GM12892 (cell line): ENCODE measurements at places on chromosomes 6 and 20.

- no peak for DNase-seq
Observed at GRCh38 chr6:167350275-167350696, 25.4 kb downstream of the TTLL2 start.

- no peak for DNase-seq
Observed at GRCh38 chr6:9583753-9584352, 831.0 kb downstream of the TFAP2A start.

DNA sequence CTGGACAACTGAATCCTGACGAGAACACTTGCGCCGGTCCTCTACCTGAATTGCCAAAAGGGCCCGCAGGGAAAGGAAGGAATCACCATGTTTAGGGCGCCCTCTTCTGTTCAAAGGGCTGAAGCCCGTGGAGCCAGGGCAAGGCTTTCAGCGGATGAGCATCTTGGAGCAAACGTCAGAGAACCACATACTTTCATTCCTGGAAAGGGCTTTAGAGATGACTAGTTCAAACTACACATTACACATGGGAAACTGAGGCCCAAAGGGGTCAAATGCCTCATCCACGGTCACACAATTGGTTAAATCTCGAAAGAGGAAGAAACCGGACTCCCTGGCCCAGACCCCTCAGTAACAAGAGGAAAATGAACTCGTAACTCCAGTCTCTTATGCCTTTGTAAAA, 11.5 kb upstream of the ZNF133 start:
- DNase-seq = peak; percentile 16

GRCh38 chr6:135630789-135631376, 133.3 kb upstream of the AHI1 start:
- DNase-seq = no peak

DNA sequence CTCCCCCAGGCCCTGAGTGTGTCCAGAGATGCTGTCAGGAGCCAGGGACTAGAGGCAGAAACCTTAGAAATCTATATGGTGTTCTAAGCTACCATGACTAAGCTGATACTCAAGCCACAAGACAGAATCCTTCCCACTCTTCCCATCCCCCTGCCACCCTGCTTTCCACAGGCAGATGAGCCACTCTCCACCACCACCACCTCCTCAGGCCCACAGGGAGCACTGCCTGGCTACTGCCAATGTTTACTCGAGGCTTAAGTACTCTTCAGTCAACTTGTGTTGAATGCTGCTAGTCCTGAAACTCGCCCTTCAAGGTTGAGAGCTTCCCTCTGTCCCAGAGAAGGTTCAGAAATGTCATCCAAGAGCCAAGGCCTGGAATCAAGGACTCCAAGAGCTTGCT, 56.2 kb downstream of the CENPW start:
- no peak for DNase-seq

DNA sequence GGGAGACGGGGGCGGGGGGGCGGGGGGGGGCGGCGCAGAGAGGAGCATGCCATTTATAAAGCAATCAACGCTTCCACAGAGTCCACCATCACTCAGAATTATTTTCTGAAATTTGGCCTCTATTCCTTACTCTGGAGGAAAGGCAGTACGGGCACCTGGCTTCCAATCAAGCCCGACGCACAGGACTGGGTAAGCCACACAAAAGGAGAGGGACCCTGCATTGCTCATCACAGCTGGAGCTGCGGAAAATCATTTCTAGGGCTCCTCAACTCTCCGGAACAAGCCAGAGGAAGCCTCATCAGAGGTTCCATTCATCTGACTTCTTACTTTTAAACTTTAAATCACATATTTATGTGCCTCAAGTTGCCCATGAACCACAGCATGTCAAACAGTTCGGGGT, 55.9 kb downstream of the TTI1 start:
- DNase-seq = no peak

DNA sequence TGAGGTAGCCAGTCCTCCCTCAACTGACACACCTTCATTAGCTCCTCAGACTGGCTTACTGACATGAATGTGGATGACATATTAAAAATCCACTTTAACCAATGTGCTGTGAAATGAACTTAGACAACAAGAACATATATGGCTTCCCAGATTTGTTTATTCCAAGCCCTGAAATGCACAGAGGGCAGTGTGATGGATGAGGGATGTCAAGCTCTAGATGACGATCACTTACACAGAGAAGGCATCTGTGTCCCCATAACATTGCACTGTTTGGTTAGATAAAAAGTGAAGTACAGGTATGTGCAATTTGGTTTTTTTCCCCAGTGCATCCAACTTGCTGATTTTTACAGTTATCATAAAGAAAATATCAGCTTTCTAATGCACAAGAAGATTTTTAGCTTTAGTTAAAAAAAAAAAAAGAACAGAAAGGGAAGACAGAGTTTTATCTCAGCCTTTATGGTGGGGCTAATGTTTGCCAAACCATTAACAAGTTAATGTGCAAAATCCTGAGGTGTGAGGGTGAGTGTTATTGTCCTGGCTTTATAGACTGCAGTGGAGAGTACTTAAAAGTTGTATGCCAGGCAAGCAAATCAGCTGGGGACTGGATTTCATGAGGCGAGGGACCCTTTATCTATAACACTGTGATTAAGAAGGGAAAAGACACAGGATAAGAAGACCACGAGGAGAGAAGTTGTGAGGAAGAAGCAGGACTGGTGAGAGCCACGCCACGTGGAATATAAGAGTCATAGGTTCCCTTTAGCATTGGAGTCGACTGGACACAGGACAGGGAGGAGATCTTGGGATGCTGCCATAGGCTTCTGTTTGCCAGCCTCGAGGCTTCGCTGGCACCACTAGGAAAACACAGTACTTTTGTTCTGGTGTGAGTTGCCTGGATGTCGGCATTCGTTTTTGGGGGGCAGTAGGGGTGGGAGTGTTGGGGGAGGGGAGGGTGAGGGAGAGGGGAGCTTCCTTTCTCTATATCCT, 90.0 kb upstream of the BACH2 start:
- DNase-seq = no peak

DNA sequence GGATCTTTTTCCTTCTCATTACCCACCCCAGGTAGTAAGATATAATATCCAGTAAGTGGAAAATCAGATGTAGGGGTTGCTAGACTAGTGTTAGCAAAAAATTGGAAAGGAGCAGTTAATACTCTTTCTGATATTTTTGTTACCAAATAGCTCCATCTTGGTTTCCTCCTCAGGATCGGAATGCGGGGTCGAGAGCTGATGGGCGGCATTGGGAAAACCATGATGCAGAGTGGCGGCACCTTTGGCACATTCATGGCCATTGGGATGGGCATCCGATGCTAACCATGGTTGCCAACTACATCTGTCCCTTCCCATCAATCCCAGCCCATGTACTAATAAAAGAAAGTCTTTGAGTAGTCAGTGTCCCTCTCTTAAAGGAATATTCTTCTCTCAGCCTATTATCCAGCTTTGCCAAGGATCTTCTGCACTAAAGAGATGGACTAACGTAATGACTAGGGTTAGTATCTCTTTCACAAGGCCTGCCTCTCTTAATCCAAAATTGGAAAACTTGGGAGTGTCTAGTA, 1.5 kb downstream of the ROMO1 start:
- DNase-seq = no peak

DNA sequence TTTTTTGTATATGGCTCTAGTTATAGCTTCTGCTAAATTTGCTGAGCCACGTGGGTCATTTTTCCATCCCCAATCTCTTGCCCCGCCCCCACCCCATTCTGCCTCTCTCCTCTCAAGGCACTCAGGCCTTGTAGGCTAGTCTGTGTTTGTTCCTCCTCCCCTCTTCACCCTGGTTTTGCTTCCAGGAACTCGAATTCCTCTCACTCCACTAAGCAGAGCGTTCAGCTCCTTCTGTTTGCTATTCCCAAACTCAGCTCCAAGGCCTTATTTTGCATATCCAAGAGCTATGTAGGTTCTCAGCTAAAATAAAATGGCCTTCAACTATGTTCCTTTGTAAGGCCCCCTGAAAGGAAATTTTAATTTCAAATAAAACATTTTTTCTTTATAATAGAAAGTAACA, 1293.7 kb downstream of the EPHA7 start:
- DNase-seq = no peak

GRCh38 chr6:17851720-17852161, 135.7 kb downstream of the KIF13A start:
- DNase-seq = no peak

GRCh38 chr6:8539453-8539852, 104.1 kb upstream of the SLC35B3 start:
- DNase-seq = no peak

GRCh38 chr6:13725570-13725969, 13.9 kb upstream of the RANBP9 start:
- DNase-seq = no peak

- DNase-seq = no peak
Observed at GRCh38 chr6:24004659-24005058, 121.4 kb upstream of the NRSN1 start.

GRCh38 chr20:5691918-5692618, 58.1 kb upstream of the SHLD1 start:
- DNase-seq = peak; percentile 56

DNA sequence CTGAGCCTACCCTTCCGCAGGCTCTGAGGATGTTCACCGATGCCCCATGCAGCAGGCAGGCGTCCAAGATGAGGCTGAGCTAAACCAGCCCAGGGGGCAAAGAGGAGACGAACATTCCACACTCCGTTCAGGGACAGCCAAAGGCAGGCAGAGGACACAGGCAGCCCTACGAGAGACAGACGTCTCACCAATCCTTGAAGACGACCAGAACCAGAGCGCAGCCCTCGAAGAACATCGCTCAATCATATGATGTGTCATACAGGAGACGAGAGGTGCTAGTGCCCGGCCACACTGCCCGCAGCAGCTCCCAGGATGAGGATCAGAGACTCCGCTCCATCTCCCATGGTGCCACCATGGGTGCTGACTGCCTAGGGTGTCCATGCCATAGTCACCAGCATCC, 35.6 kb upstream of the TMEM181 start:
- DNase-seq = no peak

DNA sequence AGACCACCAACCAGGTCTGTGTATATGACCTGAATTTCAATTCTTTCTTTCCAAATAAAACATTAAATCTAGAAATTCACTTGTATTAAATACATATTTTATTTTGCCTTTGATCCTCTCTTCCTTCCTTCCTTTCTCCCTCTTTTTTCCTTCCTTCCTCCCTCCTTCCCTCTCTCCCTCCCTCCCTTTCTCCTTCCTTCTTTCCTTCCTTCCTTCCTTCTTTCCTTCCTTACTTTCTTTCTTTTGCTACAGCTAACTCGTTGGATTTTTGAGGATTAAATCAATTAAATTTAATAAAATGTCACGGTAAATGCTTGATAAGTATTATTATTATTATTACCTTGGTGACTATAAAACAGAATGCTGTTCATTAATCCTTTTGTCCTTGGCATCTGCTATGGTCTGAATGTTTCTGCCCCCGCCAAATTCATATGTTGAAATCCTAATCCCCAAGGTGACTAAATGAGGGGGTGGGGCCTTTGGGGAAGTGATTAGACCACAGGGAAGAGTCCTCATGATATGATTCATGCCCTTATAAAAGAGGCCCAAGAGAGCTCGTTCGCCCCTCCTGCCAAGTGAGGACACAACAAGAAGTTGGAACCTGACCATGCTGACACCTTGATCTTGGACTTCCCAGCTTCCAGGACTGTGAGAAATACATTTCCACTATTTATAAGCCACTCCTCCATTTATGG, 67.6 kb upstream of the BTBD3 start:
- DNase-seq = no peak

- no peak for DNase-seq
Observed at GRCh38 chr20:3068986-3069900, 2.2 kb upstream of the OXT start.

DNA sequence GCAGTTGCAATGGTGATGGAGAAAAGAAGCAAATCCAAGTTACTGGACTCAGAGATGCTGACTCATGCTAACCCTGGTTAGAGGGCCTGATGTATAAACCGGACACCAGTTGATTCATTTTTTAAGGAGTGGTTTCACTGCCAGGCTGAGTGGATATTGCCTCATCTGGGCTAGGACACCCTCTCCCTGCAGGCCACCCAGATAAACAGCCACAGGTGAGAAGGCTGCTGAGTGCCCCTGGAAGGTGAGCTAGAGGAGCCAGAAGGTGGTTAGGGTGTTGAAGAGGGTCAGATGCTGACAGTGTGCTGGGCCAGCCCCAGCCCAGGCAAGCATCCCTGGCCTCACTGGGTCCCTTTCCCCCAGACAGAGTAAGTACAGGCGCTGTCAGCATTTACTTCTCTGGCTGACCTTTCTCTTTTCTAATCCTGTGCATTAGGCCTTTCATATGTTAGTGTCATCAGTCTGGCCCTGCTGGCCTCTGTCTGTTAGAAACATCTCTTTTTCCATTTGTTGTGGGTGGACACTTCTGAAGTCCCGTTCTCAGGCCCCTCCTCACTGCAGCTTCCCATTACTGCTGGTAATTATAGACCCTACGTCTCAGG, 13.5 kb downstream of the EPB41L1 start:
- DNase-seq = no peak

- DNase-seq = no peak
Observed at GRCh38 chr6:16979677-16980370, 122.0 kb upstream of the STMND1 start.

GRCh38 chr6:14286144-14286543, 168.6 kb downstream of the CD83 start:
- DNase-seq = no peak

GRCh38 chr6:98516206-98516605, 318.2 kb upstream of the POU3F2 start:
- DNase-seq = no peak

DNA sequence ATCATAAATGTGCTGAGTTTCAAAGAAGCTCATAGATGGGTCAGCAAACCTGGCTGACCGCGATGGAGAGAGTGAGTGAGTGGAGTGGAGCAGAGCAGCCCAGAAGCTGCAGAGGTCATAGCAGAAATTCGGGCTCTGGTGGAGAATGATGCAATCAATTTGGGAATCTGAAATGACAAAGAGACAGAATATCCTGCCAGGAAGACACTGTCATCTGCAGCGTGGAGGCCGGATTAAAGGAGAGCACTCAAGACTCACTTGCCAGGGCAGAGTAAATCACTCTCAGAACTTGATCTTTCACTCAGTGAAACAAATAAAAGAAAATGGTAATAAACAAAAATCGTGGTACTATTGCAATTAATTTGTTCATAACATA, 109.6 kb upstream of the RREB1 start:
- no peak for DNase-seq

DNA sequence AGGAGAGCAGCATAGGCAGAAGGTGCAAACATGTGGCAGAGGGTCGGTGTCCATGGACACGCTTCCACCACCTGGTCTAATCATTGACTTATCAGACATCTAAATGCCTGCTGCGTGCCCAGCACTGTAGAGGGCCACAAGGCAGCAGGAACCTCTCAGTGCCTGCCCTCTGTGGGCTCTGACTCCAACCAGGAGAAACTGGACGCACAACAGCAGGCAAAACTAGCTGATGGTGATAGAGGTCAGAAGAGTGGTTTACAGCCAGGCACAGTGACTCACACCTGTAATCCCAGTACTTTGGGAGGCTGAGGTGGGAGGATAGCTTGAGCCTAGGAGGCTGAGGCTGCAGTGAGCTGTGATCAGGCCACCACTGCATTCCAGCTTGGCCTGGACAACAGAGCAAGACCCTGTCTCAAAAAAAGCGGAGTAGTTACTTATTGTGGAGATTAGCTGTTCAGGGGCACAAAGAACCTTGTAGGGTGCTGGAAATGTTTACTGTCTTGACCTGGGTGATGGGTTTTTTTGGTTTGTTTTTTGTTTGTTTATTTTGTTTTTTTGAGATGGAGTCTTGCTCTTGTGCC, 46.5 kb downstream of the PPARD start:
- no peak for DNase-seq

- no peak for DNase-seq
Observed at GRCh38 chr20:36885356-36885755, 9.4 kb downstream of the TLDC2 start.

GRCh38 chr6:94300424-94301144, 881.2 kb upstream of the EPHA7 start:
- DNase-seq = no peak
